ENCODE measurements at places on chromosomes 7 and 10.
A peak's percentile ranks its signal among the peaks of the same experiment; 100 is the strongest.

GRCh38 chr7:149770728-149771636 is 2.4 kb downstream of the ZNF467 start:
- no peak for DNase-seq
- H3K4me1 ChIP-seq, result peaks cover 26% of the 10 kb centered on the region
- peak overlapping the region; percentile 76 for H3K4me3 ChIP-seq

DNA sequence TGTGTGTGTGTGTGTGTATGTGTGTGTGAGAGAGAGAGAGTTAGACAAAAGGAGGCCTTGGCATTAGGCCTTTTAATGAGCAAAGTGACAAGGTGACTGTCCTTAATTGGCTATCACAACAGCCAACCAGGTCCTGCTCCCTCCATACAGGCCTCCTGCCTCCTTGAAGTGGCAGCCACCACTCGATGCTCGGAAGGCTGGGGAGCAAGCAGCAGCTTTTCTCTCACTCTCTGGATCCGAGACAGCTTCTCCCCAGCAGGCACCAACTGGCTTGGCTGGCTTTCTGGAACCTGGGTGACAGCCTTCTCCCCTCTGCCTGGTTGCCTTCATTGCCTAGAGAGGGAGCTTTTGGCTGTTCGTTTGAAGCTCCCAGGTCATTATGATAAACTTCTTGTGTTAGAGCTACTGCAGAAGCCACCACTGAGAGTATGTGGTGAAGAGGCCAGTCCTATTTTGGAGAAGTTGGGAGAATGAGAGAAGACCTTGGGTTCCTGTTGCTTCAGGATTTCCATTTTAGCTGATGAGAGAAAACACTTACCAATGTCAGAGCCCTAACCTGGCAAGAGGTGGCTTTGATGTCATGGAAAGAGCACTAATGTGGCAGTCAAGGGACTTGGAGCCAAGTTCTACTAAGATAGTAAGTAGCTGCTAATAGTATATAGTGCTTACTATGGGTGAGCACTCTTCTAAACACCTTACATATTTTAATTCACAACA is 37.6 kb downstream of the RPS24 start:
- no peaks in the 10 kb centered on the region for H3K27me3 ChIP-seq
- no peak overlapping the region for H3K4me3 ChIP-seq
- no peaks in the 10 kb centered on the region for H3K36me3 ChIP-seq
- H3K4me1 ChIP-seq, result no peaks in the 10 kb centered on the region
- no peak overlapping the region for H3K27ac ChIP-seq

GRCh38 chr10:88996927-88997326 is 6.3 kb downstream of the FAS start:
- no peak overlapping the region for H3K4me3 ChIP-seq
- H3K36me3 ChIP-seq, result no peaks in the 10 kb centered on the region

DNA sequence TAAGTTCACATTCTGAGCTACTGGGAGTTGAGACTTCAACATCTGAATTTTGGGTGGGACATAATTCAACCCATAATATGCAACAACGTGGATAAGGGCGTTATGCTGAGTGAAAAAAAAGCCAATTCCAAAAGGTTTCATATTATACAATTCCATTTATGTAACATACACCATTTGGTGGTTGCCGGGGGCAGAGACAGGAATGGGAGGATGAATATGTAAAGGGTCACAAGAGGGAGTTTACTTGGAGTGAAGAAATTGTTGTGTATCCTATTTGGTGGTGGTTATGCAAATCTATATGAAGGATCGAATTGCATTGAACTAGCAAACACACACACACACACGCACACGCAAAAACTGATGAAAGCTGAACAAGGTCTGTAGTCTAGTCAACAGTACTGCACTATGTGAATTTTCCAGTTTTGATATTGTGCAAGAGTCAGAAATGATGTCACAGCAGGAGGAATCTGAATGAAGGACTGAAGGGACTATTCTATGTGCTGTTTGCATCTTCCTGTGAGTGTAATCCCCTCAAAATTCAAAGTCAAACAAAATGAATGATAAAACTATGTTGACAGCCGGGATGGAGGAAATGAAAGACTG is 249.2 kb upstream of the HABP2 start:
- no peaks in the 10 kb centered on the region for H3K36me3 ChIP-seq
- no peak overlapping the region for H3K27ac ChIP-seq
- no peak for DNase-seq
- H3K4me3 ChIP-seq, result no peak overlapping the region
- no peaks in the 10 kb centered on the region for H3K4me1 ChIP-seq

DNA sequence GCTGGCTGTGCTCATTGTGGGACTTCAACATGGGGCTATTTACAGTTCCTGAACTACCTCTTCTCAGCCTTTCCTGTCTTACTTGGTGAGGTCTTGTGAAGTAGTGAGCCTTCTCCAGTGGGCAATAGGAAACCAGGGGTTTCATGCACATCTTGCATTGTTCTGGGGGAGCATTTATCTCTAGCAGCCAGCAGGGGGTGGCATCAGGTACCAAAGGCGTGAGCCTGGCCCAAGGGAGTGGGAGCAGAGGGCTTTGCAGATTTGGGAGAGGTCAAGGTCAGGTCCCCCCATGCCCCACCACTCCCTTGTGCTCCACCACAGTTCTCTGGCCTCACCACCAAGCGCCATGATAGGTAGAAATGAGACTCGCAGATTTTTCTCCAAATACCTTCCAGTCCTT is 85.4 kb upstream of the NPTX2 start:
- H3K4me1 ChIP-seq, result no peaks in the 10 kb centered on the region
- no peaks in the 10 kb centered on the region for H3K27me3 ChIP-seq
- no peak overlapping the region for H3K27ac ChIP-seq
- no peak for DNase-seq
- H3K4me3 ChIP-seq, result no peak overlapping the region

DNA sequence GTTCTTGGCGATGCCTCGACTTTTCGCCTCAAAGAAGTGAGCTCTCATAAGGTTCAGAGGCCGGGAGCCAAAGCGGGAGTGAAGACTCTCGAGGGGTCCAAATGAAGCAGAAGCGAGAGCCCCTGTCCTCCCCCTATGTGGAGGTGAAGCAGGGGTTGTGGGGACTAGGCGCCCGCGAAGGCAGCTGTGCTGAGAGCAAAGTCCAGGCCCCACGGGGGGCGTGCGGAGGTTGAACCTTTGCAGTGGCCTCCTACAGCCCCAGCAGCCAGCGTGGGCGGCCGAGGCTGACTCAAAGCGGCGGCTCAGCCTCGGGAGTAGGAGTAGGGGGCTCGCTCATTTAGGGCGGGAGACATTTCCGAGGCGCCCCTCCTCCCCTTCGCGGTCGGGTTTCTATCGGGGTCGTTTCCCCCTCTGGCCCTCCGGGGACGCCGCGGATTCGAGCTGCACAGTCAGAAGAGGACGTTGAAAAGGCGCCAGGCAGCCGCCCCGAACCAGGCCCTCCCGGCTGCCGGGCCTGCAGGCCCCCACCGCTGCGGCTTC is 553 bp upstream of the ADD3 start:
- no peaks in the 10 kb centered on the region for H3K36me3 ChIP-seq
- H3K4me1 ChIP-seq, result peaks cover 66% of the 10 kb centered on the region
- H3K27me3 ChIP-seq, result no peaks in the 10 kb centered on the region

DNA sequence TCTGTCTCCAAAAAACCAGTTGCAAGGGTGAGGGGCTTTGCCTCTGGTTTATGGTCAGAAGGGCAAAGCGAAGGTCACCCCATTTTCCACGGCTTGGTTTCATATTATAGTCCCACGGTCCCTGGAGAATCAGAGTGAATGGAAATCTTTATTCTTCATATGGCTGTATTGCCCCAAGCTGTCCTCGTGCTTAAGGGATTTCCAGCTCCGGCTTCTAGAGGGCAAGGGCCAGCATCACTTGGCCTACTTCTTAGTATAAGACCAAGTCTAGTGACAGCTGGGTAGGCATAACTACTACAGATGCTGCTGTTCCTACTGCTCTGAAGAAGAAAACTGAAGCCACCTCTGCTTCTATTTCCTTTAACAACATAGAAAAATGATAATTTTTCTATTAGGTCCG is 63.2 kb downstream of the PARP12 start:
- H3K27ac ChIP-seq, result no peak overlapping the region
- H3K4me1 ChIP-seq, result no peaks in the 10 kb centered on the region
- H3K27me3 ChIP-seq, result no peaks in the 10 kb centered on the region
- no peak for DNase-seq

GRCh38 chr7:71473366-71473967 is 341.5 kb downstream of the GALNT17 start:
- H3K27me3 ChIP-seq, result no peaks in the 10 kb centered on the region
- H3K36me3 ChIP-seq, result no peaks in the 10 kb centered on the region
- no peak for DNase-seq
- no peak overlapping the region for H3K4me3 ChIP-seq

GRCh38 chr7:69654381-69654780 is 56.1 kb downstream of the AUTS2 start:
- no peak for DNase-seq
- no peak overlapping the region for H3K4me3 ChIP-seq
- H3K36me3 ChIP-seq, result no peaks in the 10 kb centered on the region
- no peak overlapping the region for H3K27ac ChIP-seq
- peaks cover 48% of the 10 kb centered on the region for H3K4me1 ChIP-seq
- no peaks in the 10 kb centered on the region for H3K27me3 ChIP-seq

- no peak overlapping the region for H3K27ac ChIP-seq
- H3K4me1 ChIP-seq, result no peaks in the 10 kb centered on the region
- H3K36me3 ChIP-seq, result no peaks in the 10 kb centered on the region
- H3K27me3 ChIP-seq, result no peaks in the 10 kb centered on the region
Observed at GRCh38 chr7:38673795-38674194, 42.6 kb upstream of the AMPH start.

- peaks cover 9% of the 10 kb centered on the region for H3K36me3 ChIP-seq
- no peak for DNase-seq
- no peaks in the 10 kb centered on the region for H3K27me3 ChIP-seq
- peak overlapping the region; percentile 96 for H3K27ac ChIP-seq
- peaks cover 98% of the 10 kb centered on the region for H3K4me1 ChIP-seq
Observed at GRCh38 chr10:79436066-79436849, 9.2 kb downstream of the ZCCHC24 start.

DNA sequence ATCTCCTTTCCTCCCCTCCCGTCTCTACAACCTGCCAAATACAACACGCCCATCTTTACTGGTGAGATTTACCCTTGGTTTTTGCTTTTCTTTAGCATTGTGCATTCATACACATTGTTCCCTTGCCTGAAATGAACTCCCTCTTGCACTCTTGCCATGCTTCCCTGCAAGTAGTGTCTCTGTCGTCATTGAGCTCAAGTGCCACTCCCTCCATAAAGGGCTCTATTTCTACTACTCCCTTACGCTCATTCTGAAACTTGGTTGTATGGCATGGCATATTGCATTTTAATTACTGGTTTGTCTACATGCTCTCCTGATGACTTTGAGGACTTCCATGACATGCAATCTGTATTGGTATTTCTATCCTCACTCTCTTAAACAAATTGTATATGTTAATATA is 242.7 kb downstream of the THSD7A start:
- no peak overlapping the region for H3K27ac ChIP-seq
- no peaks in the 10 kb centered on the region for H3K4me1 ChIP-seq
- DNase-seq, result no peak
- no peaks in the 10 kb centered on the region for H3K36me3 ChIP-seq
- H3K27me3 ChIP-seq, result no peaks in the 10 kb centered on the region
- H3K4me3 ChIP-seq, result no peak overlapping the region

- no peak overlapping the region for H3K27ac ChIP-seq
- no peaks in the 10 kb centered on the region for H3K27me3 ChIP-seq
- no peak overlapping the region for H3K4me3 ChIP-seq
- H3K4me1 ChIP-seq, result no peaks in the 10 kb centered on the region
- no peaks in the 10 kb centered on the region for H3K36me3 ChIP-seq
Observed at GRCh38 chr10:30639946-30640786, 10.6 kb upstream of the LYZL2 start.

DNA sequence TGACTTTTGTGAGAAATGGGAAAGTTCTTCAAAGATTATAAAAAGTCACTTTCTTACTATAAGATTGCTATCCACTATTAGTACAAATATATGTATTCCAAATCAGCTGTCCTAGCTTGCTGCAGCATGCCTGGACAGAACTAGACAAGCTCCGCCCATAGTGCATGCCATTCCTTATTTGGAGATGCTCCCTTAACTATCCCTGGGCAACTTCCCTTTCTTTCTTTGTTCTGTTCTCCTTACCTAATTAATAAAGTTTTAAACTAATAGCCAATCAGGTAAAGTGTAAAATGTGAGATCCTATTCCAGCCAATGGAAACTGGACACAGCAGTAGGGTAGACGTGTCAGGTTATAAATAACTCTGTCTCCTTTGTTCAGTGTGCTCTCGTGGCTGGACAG is 281.9 kb downstream of the CAMK1D start:
- DNase-seq, result no peak
- H3K4me3 ChIP-seq, result no peak overlapping the region
- peaks cover 18% of the 10 kb centered on the region for H3K4me1 ChIP-seq

DNA sequence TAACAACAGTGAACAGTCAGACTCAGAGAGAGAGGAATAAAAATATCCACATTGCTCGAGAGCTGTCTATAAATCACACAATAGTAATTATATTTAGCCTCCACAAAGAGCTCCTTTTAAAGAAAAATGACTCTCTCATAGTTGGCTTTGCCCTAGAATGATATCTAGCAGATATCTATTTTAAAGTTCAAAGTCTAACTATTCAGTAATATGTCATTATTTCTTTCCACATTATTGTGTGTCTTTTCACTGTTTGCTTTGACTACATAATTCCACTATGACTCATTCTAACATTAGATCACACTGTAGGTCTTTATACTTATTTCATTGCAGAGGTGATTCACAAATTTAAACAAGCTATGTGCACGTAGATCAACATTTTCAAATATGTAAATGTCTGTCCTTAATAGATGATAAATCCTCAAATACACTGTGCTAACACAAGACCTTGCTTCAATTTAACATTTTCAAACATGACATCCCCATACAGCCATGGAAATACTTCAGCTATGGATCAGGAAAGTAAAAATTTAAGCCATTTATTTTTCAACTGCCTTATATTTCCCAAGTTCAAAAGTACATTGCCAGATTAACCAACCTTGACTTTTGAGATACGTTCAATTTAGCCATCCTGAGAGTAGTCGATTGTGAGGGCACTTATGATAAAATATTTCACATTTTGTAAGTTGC is 99.9 kb upstream of the AKR1E2 start:
- H3K27me3 ChIP-seq, result no peaks in the 10 kb centered on the region
- peaks cover 7% of the 10 kb centered on the region for H3K4me1 ChIP-seq
- H3K4me3 ChIP-seq, result no peak overlapping the region
- H3K36me3 ChIP-seq, result no peaks in the 10 kb centered on the region
- peak overlapping the region; percentile 48 for H3K27ac ChIP-seq

DNA sequence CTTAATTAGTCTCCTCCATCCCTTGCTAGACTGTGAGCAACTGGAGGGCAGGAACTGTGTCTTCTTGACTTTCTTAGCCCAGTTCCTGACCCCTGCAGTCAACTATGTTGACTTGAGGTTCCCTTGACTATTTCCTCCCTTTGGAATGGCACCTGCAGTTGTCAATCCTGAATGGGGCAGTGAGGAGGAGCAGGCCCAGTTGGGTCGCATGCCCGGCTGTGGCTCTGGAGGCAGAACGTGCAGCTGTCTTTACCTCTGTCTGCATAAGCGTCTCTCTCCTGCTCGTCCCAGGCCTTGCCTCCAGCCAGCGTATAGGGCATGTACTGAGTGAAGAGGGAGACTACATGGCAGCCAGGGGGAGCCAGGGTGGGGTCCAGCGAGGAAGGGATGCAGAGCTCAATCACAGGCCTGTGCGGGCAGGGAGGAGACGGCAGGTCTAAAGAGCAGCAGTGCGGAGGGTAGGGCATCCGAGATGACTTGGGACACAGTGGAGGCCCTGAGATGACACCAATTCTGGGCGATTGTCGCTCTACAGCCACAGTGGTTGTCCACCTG is 26.8 kb downstream of the PYROXD2 start:
- H3K27ac ChIP-seq, result no peak overlapping the region
- no peak overlapping the region for H3K4me3 ChIP-seq
- no peak for DNase-seq
- H3K36me3 ChIP-seq, result peaks cover 14% of the 10 kb centered on the region
- peaks cover 16% of the 10 kb centered on the region for H3K4me1 ChIP-seq
